Fibroblast of lung (primary cell): ENCODE measurements at places on chromosomes 3 and 15. TPM values are rescaled to one million over a fixed set of nuclear protein-coding genes. Genes with fewer than 3 reads are reported as not detected.
A peak's percentile ranks its signal among the peaks of the same experiment; 100 is the strongest.

ZNF80 gene
- not detected in 2 replicates for total RNA-seq

TUSC7 gene
- total RNA-seq, result not detected in 2 replicates

GRCh38 chr3:93969443-93969842 lies 4.3 kb downstream of the PROS1 start:
- DNase-seq, result peak; percentile 67

GRCh38 chr15:68610825-68611224 lies 32.0 kb downstream of the CORO2B start:
- DNase-seq, result no peak

DNA sequence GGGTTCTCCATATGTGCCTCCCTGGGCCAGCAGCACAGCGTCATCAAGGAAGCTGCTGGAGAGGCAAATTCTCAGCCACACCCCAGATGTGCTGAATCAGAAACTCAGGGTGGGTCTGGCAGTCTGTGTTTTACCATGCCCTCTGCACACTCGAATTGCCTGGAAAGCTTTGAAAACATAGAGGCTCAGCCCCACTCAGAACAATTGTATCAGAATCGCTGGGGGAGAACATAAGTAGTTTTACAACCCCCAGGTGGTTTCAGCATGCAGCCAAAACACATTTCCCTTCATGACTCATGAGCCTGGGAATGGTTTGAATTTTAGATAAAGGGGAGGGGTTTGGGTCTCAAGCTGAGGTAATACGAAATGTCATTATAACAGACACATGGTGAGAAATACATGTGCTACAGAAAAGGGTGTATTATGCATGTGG lies 9.6 kb downstream of the TGM4 start:
- peak; percentile 98 for DNase-seq

DNA sequence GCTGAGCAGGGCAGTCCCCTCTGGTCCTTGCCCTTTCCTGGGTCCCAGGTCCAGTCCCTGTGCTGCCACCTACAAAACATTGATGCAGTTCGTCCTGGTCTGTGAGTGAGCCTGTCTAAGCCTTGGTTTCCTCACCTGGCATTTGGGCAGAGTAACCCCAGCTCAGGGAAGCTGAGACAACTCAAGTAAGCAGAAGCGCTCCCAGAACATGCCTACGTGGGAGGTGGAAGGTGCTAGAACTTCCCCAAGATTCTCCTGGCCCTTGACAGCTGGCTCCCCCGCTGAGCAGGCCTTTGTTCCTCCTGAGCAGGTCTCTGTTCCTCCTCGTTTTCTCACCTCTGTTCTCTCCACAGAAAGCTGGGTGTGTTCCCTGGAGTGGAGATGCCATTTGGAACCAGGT lies 30.5 kb downstream of the PRR20G start:
- DNase-seq, result no peak

- no peak for DNase-seq
These were observed 53.7 kb downstream of the PCSK6 start for GRCh38 chr15:101435761-101436160.

- DNase-seq, result no peak
These were observed 7.2 kb downstream of the RTF1 start for GRCh38 chr15:41423979-41424659.
